ENCODE measurements at places on chromosomes 4 and X.

DNA sequence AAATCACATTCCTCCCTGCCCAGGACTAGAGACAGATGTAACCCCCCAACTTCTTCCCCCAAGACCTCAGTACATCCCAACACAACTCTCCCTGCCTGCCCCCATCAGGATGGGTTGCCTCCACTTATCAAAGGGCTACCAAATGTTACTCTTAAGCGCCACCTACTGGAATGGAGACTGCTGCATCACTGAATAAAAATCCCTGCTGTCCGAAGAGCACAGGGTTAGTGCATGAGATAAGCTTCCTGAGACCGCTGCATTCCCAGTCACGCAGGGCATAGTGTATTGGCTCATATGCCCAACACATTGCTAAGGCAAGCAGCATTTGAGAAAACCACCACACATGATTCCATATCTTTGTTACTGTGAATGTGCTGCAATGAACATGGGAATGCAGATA is 544.5 kb downstream of the PPP4R3C start:
- peak; percentile 30 for DNase-seq

- no peak for DNase-seq
These were observed 8.8 kb downstream of the RGS12 start for GRCh38 chr4:3301450-3302172.

GRCh38 chrX:12790885-12791256 is 341 bp upstream of the PRPS2 start:
- no peak for DNase-seq

GRCh38 chr4:75099321-75099720 is 166.4 kb downstream of the PARM1 start:
- DNase-seq, result no peak

GRCh38 chr4:87939978-87940690 is 35.4 kb upstream of the SPP1 start:
- no peak for DNase-seq

- no peak for DNase-seq
These were observed 59.8 kb downstream of the CASK start for GRCh38 chrX:41863343-41864203.

- peak; percentile 47 for DNase-seq
These were observed 17.4 kb downstream of the IRAK1 start for GRCh38 chrX:154002215-154002719.

DNA sequence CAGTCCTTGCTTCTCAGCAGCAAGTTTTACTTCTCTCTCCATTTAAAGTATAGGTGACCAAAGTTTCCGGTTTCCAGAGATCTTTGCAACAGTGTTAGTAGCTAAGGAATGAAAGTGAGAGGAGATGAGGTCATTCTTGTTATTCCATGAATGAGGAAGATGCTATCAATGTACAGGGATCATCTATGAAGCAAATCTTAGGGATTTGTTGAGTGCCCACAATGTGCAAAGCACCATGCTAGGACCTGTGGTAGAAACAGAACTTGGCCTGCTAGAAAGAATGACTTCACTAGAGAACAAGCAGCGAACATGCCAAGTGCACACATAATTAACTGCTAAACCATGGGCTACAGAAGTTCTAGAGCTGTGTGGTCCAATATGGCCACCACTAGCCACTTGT is 112.5 kb downstream of the MID1 start:
- DNase-seq, result no peak

DNA sequence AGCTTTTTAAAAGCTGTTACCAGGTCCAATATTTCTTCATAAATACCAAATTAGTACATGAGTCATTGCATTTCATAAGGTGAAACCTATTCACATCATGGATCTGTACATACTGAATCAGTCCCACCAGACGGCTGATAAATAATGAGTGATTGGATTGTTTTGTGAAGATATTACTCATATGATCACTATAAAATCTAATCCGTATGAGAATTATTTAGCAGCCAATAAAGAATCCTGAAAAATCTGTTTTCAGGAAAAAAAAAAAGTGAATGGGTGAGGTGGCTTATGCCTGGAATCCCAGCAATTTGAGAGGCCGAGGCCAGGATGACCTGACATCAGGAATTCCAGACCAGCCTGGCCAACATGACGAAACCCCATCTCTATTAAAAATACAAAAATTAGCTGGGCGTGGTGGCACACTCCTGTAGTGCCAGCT is 438.1 kb downstream of the INPP4B start:
- peak; percentile 63 for DNase-seq

GRCh38 chr4:54100595-54101189 is 729 bp downstream of the GSX2 start:
- no peak for DNase-seq

DNA sequence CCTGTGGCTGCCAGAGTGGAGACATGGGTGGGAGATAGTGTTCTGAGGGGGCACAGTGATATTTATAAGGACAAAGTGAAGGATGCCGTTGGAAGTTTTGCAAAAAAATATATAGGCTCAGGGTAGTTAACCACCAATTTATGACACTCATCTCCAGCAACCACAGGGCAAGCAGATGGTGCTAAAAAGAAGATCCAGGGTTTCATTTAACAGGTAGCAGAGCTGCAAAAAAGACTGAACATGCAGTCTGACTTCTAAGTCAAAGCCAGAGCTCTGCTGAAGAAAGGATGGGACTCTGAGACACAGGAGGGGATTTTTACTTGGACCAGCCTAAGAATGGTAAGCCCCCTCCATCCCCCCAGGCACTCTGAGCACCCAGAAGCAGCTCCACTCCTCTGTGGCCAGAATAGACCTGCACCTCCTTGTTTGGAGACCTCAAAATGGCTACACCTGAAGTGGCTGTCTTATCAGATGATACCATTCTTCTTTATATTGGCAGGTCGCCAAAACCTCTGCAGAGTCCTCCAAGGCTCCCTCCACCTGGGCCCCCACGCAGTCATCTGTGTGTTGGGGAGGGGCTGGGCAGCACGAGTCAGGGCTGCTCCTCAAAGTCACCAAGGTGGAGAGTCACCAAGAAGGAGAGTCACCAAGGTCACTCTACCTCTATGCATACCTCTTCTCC is 161.4 kb upstream of the FAM9B start:
- no peak for DNase-seq

- no peak for DNase-seq
These were observed 251.9 kb downstream of the PAPSS1 start for GRCh38 chr4:107468156-107468555.

DNA sequence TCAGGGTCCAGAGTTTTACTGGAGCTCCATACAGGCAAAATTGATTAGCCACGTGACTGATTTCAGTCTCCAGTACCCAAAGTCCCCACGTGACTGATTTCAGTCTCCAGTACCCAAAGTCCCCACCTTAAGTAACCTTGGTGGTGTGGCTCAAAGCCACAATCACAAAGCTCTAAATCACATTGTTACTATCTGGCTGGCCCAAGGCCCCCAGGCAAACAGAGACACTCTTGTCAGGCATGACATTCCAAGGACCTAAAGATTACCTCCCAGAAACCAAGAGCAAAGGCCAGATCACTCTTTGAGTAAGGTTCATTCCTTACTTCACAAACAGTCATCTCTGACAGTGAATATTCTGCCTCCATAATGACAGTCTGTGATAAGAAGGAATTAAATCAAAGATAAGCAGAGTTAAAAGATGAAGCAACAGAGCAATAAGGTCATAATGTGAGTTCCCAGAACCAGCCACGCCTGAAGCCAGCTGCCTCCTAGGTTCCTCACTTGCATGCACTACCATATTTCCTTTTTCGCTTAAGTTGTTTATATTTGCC is 78.5 kb downstream of the ANXA3 start:
- no peak for DNase-seq

DNA sequence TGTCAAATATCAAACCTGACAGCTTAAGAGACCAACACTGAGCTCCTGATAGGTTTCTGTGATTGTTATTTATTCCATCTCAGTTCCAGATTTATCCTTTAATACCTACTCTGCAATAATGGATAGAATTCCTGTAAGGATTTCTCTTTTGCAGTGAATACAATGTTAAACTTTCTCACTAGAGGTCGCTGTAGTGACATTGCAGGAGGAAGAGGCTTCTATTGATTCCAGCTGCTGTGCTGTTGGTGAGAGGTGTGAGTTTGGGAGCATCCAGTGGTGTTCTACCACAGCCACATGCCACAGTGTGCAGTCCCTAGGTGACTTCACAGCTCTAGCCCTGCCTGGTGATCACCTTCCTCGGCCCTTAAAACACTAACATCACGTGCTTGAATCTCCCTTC is 34.6 kb upstream of the DCAF8L2 start:
- DNase-seq, result peak; percentile 56

DNA sequence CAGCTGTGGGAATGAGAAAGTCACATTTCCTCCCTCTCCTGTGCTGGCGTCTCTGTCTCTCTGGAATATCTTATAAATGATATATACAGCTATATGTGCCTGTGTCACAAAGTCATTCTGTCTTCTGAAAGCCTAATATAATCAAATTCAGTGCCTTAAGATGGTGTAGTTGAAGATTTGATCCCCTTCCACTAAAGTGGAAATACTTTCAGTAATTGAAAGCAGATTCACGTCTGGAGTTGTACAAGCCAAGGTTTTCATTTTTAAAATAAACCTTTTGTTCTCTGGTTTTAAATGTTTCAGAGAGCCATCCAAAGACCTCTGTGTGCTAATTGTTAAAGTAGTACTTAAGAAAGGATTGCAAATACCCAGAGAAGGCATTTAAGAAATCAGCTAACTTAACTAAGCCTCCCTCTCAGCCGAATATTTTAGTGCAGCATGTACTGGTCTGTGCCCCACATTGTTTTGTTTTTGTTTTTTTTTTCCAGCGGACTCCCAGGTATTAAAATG is 206.8 kb downstream of the TENM3 start:
- DNase-seq, result peak; percentile 1

DNA sequence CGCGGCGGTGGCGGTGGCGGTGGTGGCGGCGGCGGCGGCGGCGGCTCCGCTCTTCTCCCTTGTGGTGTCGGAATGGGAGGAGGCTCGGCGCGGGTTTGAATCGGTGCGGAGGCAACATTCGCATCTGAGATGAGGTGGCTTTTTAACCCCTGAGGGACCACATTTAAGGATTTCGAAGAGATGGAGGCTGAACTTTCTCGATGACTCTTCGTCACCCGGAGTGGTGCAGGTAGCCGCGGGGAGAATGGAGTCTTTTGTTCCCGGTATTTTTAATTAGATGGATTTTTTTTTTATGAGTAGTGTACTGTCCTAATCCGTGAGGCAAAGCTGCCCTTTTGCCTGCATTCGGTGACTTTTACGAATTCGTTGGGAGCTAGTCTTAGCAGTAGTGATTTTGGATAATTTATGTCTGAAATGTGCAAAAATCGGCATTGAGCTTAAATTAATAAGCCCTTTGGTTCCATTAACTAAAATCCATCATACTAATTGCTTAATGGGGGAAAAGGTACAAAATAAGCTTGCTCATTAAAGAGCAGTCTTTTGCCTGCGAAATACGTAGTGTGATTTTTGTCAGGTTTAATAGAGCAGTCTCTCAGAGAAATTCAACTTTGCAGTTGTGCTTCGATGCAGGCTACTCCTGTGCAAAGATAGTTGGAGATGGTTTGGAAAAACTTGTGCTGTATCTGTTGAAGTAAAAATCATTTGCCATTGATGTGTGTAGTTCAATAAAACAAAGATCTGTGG is 206.2 kb downstream of the TENM3 start:
- DNase-seq, result no peak

DNA sequence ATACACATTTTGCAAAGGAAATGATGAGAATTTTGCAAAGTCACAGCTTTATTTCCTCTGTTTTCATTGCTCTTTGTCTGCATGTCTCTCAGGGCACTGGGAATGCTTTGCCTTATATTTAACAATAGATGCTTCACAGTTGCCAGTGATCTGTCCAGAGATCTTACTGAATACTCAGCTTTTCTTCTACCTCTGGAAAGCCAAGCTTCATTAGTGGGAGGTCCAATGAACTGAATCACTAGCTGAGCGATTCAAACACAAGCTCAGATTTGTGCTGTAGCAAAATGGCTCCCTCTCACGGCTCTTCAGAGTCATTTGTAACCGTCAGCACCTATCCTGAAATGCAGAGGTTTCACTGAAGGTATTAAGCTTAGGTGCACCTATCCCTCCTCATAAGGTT is 138.9 kb downstream of the DCLK2 start:
- DNase-seq, result peak; percentile 76

- peak; percentile 70 for DNase-seq
These were observed 1066.8 kb upstream of the ADGRL3 start for GRCh38 chr4:60133375-60133774.

DNA sequence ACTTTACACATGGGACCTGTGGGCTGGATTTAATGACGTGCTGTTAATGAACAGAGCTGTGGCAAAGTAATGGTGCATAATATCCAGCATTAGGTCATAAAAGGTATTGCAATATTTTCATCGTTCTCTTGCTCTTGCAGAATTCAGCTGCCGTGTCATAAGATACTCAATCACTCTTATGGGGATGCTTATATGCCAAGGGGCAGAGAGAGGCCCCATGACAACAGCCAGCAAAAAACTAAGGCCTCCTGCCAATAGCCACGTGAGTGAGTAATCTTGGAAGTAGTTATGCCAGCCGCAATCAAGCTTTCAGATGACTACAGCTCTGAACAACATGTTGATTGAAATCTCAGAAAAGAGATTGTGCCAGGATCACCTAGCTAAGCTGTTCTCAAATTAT is 616.9 kb downstream of the FSTL5 start:
- DNase-seq, result peak; percentile 1

DNA sequence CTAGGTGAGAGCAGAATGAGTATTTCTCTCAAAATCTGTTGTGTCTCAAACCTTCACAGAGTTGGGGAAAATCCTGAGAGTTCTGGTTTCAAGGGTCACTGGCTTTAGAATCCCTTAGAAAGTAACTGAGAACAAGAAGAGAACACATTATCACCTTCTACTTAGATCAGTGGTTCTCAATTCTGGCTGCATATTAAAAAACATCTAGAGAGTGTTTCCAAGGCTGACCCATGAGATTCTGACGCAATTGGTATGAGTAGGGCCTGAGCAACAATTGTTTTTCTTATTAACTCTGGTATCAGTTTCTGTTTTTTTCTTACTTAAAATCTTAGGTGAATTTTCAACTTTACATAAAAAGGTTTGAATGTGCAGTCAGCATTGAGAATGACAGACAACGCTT is 212.8 kb downstream of the HS6ST2 start:
- DNase-seq, result no peak

DNA sequence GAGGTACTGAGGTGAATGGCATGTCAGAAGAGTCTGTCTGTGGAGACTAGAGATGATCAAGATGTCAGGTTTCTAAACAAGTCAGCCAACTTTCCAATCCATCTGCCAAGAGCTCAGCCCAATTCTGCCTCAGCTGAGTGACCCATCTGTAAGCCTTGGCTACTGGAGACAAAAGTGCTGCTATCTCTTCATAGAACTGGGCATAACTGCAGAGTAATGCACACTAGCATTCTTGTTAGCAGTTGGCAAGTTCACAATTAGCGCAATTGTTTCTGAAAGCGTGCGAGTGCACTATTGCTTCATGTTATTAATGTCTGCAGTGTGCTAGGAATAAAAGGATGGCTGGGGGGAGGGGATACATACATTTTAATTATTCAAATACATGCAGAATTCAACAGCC is 32.9 kb upstream of the SH3D19 start:
- no peak for DNase-seq
